HepG2 (cell line): ENCODE measurements at places on chromosomes 13 and 19. TPM values are rescaled to one million over a fixed set of nuclear protein-coding genes. Genes with fewer than 3 reads are reported as not detected.

ZNF568 gene
- total RNA-seq, result 1.00 and 1.9 TPM in 2 replicates

MIR17HG gene
- 0.73 and 12.3 TPM in 2 replicates for total RNA-seq

ZNF560 gene
- total RNA-seq, result not detected in 2 replicates

GRCh38 chr13:38628554-38628953, 58.3 kb upstream of the FREM2 start:
- no peak for DNase-seq
- H3K4me1 ChIP-seq, result no peaks in the 10 kb centered on the region
- H3K27me3 ChIP-seq, result no peaks in the 10 kb centered on the region
- no peak overlapping the region for H3K27ac ChIP-seq

GRCh38 chr13:46554951-46555350, 2.0 kb downstream of the LRCH1 start:
- H3K36me3 ChIP-seq, result no peaks in the 10 kb centered on the region
- peak overlapping the region; percentile 79 for H3K4me3 ChIP-seq
- H3K4me1 ChIP-seq, result peaks cover 34% of the 10 kb centered on the region
- no peak for DNase-seq
- peak overlapping the region; percentile 71 for H3K27ac ChIP-seq

- H3K27me3 ChIP-seq, result no peaks in the 10 kb centered on the region
- H3K27ac ChIP-seq, result no peak overlapping the region
- peaks cover 28% of the 10 kb centered on the region for H3K4me1 ChIP-seq
- no peaks in the 10 kb centered on the region for H3K36me3 ChIP-seq
Measured at GRCh38 chr19:51398096-51398704, 7.8 kb upstream of the C19orf84 start.

- no peaks in the 10 kb centered on the region for H3K36me3 ChIP-seq
- 0 out of 2 replicates have a peak overlapping the region, but pooled peaks have one; percentile 1 for H3K4me3 ChIP-seq
- H3K27ac ChIP-seq, result peak overlapping the region; percentile 98
Measured at GRCh38 chr13:41056826-41057711, 4.2 kb upstream of the WBP4 start.

GRCh38 chr13:99380921-99381645, 73.9 kb upstream of the GPR183 start:
- no peak overlapping the region for H3K27ac ChIP-seq
- no peaks in the 10 kb centered on the region for H3K27me3 ChIP-seq
- no peaks in the 10 kb centered on the region for H3K4me1 ChIP-seq

DNA sequence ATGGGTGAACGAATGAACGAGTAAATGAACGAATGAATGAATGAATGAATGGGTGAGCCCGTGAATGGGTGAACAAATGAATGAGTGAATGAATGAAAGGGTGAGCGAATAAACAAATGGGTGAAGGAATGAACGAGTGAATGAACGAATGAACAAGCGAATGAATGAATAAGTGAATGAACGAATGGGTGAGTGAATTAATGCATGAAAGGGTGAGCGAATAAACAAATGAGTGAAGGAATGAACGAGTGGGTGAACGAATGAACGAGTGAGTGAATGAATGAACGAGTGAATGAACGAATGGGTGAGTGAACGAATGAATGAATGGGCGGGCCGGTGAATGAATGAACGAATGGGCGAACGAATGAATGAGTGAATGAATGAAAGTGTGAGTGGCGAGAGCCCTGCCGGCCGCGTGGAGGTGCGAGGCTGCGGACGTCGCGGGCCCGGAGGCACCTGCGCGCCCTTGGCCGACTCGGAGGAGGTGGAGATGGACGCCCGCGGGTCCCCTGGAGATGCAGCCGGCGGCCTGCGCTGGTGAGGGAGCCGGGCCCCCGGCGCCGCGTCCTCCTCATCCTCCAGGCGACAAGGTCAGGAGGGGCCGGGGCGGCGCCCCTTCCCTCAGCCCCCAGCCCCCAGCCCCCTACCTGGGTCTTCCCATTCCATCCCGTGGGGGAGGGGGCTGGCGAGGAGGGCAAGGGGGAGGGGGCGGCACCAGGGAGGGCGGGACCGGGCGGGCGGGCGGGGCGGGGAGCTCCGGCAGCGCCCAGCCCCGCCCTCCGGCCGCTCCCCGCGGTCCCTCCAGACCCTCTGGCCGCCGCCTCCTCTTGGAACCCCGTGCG, 15.4 kb downstream of the ANKRD24 start:
- no peaks in the 10 kb centered on the region for H3K36me3 ChIP-seq
- H3K4me3 ChIP-seq, result no peak overlapping the region
- DNase-seq, result no peak
- no peak overlapping the region for H3K27ac ChIP-seq
- peaks cover 26% of the 10 kb centered on the region for H3K4me1 ChIP-seq

GRCh38 chr13:25169356-25169755, 2.7 kb downstream of the AMER2 start:
- H3K27me3 ChIP-seq, result peaks cover 2% of the 10 kb centered on the region
- no peak for DNase-seq
- no peaks in the 10 kb centered on the region for H3K4me1 ChIP-seq
- no peak overlapping the region for H3K27ac ChIP-seq

GRCh38 chr19:11450570-11451326, 15.3 kb downstream of the PRKCSH start:
- DNase-seq, result no peak
- H3K4me1 ChIP-seq, result peaks cover 18% of the 10 kb centered on the region
- H3K36me3 ChIP-seq, result peaks cover 12% of the 10 kb centered on the region; the same call in 1 of the 2 replicates
- H3K4me3 ChIP-seq, result no peak overlapping the region
